ENCODE measurements at places on chromosomes 1 and 21. TPM values are rescaled to one million over a fixed set of nuclear protein-coding genes. Genes with fewer than 3 reads are reported as not detected.

CLDN19 gene
- total RNA-seq: not detected

PDPN gene
- total RNA-seq: 18.9 TPM

F13B gene
- not detected for total RNA-seq

CFAP45 gene
- 0.09 TPM for total RNA-seq

IVL gene
- 60.1 TPM for total RNA-seq

NPR1 gene
- total RNA-seq: not detected

DCST1 gene
- not detected for total RNA-seq

OR2L5 gene
- total RNA-seq: not detected

TBX19 gene
- total RNA-seq: 0.42 TPM

ESRRG gene
- not detected for total RNA-seq

NR0B2 gene
- not detected for total RNA-seq

FAM3B gene
- not detected for total RNA-seq

TMEM54 gene
- 308 TPM for total RNA-seq

RNU1-1 gene
- total RNA-seq: under 0.01 TPM

PTAFR gene
- 13.1 TPM for total RNA-seq

GNAT2 gene
- total RNA-seq: 0.14 TPM

LINGO4 gene
- total RNA-seq: not detected

C8A gene
- total RNA-seq: not detected

USP21 gene
- total RNA-seq: 10.2 TPM

LRRC38 gene
- not detected for total RNA-seq

PDZK1IP1 gene
- 2.5 TPM for total RNA-seq

B3GALT2 gene
- not detected for total RNA-seq

TEX50 gene
- total RNA-seq: not detected

MFAP2 gene
- 53.1 TPM for total RNA-seq
